ENCODE measurements at places on chromosomes 2 and 18. TPM values are rescaled to one million over a fixed set of nuclear protein-coding genes. Genes with fewer than 3 reads are reported as not detected.

SCN2A gene
- total RNA-seq, result 0.29 TPM

FEV gene
- not detected for total RNA-seq

STK11IP gene
- 39.5 TPM for total RNA-seq

SPDYA gene
- 2.5 TPM for total RNA-seq
